ENCODE measurements at places on chromosomes 2 and 18. TPM values are rescaled to one million over a fixed set of nuclear protein-coding genes. Genes with fewer than 3 reads are reported as not detected.

Gene UGT1A3
- not detected for total RNA-seq

Gene TEX44
- not detected for total RNA-seq

Gene CAPN10
- total RNA-seq, result 13.3 TPM

- peaks cover 36% of the 10 kb centered on the region for H3K4me1 ChIP-seq
- H3K36me3 ChIP-seq, result no peaks in the 10 kb centered on the region
- H3K4me3 ChIP-seq, result peak overlapping the region; percentile 74
Observed at GRCh38 chr2:120867290-120868241, 131.9 kb downstream of the GLI2 start.

- H3K27me3 ChIP-seq, result no peaks in the 10 kb centered on the region
- H3K4me3 ChIP-seq, result no peak overlapping the region
- H3K4me1 ChIP-seq, result peaks cover 10% of the 10 kb centered on the region
- H3K27ac ChIP-seq, result peak overlapping the region; percentile 26
- H3K36me3 ChIP-seq, result peaks cover 65% of the 10 kb centered on the region
- no peak for DNase-seq
Observed at GRCh38 chr2:105358593-105358992, 21.3 kb downstream of the C2orf49 start.

- H3K4me1 ChIP-seq, result no peaks in the 10 kb centered on the region
- peaks cover 10% of the 10 kb centered on the region for H3K27me3 ChIP-seq
- peak; percentile 6 for DNase-seq
- H3K36me3 ChIP-seq, result no peaks in the 10 kb centered on the region
- no peak within 1 kb of the TSS for H3K4me3 ChIP-seq
Observed at GRCh38 chr2:46471-47345, at the start of gene FAM110C. FAM110C (minus strand) TSS chr2:46505; CDS start chr2:46385, 120 bp downstream.

DNA sequence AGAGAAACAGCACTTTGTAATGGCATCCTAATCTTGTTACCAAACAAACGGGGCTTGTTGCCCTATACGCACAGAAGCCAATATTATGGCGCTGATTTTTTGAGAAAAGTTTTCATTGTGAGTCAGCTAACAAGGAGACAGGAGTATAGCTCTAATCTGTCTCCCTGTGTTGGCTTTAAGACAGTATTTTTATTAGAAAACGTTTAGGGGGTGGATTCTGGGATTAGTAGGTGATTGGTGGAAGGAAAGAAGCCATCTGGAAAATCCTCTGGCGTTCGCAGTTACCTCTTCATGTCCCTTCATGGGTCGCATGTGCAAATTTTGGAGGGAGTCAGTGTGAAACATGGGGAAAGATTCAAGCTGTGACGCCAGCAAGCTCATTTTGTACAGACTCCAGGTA, 698 bp upstream of the TMEM237 start:
- no peaks in the 10 kb centered on the region for H3K36me3 ChIP-seq
- H3K4me1 ChIP-seq, result peaks cover 15% of the 10 kb centered on the region
- DNase-seq, result peak; percentile 64
- peak overlapping the region; percentile 96 for H3K27ac ChIP-seq

DNA sequence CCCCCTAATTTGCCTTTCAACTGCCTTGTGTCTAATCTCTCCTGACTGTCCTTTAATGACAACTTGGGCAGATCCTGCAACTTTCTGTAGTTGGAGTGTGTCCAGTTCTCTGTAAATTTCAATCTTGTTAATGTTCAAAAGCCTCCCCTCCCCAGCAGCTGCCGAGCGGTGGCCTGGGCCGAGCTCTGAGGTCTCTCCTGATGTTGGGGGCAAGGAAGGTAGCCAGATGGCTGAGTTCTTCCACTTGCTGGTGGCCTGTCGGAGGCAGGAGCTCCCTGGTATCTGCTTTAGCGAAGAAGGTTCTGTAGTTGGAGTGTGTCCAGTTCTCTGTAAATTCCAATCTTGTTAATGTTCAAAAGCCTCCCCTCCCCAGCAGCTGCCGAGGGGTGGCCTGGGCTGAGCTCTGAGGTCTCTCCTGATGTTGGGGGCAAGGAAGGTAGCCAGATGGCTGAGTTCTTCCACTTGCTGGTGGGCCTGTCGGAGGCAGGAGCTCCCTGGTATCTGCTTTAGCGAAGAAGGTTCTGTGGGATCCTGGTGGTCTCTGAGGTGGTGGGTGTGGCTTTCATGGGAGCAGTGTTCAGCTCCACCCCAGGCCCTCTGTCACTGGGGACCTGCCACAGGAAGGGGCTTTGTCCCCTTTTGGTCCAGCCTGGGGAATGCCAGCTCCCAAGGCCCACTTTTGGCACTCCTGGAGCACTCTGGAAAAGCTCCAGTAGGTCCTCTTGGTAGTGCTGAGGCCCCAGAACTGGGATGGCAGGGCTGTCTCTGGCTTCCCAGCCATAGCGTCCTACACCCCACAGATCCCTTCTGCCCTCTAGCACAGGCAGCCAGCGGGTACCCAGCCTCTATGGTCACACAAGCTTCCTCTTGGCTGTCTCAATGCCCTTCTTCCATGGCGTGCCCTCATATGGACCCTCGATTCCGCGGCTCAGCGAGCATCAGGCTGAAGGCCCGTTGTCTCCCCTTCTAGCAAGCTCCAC, 211.9 kb downstream of the ALPK2 start:
- DNase-seq, result peak; percentile 59
- no peak overlapping the region for H3K27ac ChIP-seq
- no peak overlapping the region for H3K4me3 ChIP-seq
- peaks cover 17% of the 10 kb centered on the region for H3K4me1 ChIP-seq

DNA sequence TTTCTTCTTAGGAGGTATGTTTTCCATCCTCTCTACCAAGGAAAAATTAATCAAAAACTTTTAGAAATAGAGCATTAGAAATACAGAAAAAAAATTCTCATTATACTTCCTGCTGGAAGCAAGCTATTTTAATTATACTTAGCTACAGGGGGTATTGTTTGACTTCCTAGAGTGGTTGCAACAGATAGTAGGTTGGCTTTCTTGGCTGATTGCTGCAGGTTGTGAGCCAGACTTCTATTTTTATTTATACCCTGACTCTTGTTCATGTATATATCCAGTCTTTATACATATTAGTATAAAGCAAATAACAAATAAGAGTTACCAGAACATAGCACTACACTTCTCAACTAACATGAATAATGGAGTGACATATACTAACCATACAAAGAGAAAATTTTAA, 460.8 kb upstream of the REG3G start:
- no peaks in the 10 kb centered on the region for H3K4me1 ChIP-seq
- DNase-seq, result no peak
- H3K4me3 ChIP-seq, result no peak overlapping the region

- H3K4me3 ChIP-seq, result no peak overlapping the region
- DNase-seq, result no peak
- H3K27ac ChIP-seq, result no peak overlapping the region
- no peaks in the 10 kb centered on the region for H3K27me3 ChIP-seq
Observed at GRCh38 chr2:45814951-45815621, 163.6 kb downstream of the PRKCE start.

- H3K36me3 ChIP-seq, result no peaks in the 10 kb centered on the region
- H3K27ac ChIP-seq, result no peak overlapping the region
- peaks cover 5% of the 10 kb centered on the region for H3K27me3 ChIP-seq
- DNase-seq, result no peak
- no peak overlapping the region for H3K4me3 ChIP-seq
Observed at GRCh38 chr18:49967171-49967570, 153.8 kb upstream of the ACAA2 start.

DNA sequence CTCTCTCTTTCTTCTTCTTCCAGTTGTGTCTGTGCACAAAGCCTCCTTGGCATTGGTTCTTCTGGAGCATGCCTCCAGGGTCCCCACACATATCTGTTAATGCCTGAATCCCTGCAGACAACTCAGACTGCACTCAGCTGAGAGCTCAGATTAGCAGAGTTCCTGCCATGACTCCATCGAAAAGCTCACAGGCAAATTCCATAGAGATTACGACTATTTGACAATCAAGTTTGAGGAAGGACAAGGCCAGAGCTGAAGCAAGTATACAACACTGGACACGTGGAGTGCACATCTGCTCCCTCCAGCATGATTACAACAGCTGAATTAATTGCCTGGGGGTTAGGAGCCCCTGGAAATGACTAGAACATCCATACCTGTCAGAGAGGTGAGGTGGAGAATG, 190.7 kb downstream of the INSIG2 start:
- H3K36me3 ChIP-seq, result no peaks in the 10 kb centered on the region
- no peaks in the 10 kb centered on the region for H3K4me1 ChIP-seq
- no peak overlapping the region for H3K27ac ChIP-seq
- H3K4me3 ChIP-seq, result no peak overlapping the region
- no peaks in the 10 kb centered on the region for H3K27me3 ChIP-seq

- DNase-seq, result no peak
- no peak overlapping the region for H3K4me3 ChIP-seq
- no peaks in the 10 kb centered on the region for H3K36me3 ChIP-seq
Observed at GRCh38 chr2:158120664-158121641, 19.3 kb downstream of the UPP2 start.

DNA sequence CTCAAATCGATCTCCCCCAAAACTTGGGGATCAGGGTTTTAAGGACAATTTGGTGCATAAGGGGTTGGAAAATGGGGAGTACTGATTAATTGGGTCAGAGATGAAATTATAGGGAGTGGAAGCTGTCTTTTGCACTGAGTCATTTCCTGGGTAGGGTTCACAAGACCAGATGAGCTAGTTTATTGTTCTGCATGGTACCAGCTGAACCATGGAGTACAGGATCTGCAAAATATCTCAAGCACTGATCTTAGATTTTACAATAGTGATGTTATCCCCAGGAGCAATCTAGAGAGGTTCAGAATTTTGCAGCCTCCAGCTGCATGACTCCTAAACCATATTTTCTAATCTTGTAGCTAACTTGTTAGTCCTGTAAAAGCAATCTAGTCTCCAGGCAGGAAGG, 73.1 kb downstream of the CPO start:
- DNase-seq, result peak; percentile 45
- peaks cover 39% of the 10 kb centered on the region for H3K4me1 ChIP-seq
- no peaks in the 10 kb centered on the region for H3K27me3 ChIP-seq
- no peak overlapping the region for H3K27ac ChIP-seq
- H3K4me3 ChIP-seq, result no peak overlapping the region
- no peaks in the 10 kb centered on the region for H3K36me3 ChIP-seq

- H3K27me3 ChIP-seq, result peaks cover 36% of the 10 kb centered on the region
- H3K27ac ChIP-seq, result no peak overlapping the region
- no peak overlapping the region for H3K4me3 ChIP-seq
- no peak for DNase-seq
- no peaks in the 10 kb centered on the region for H3K4me1 ChIP-seq
- no peaks in the 10 kb centered on the region for H3K36me3 ChIP-seq
Observed at GRCh38 chr18:79819064-79819967, 21.6 kb downstream of the KCNG2 start.
